ENCODE measurements at places on chromosomes 4 and X. TPM values are rescaled to one million over a fixed set of nuclear protein-coding genes. Genes with fewer than 3 reads are reported as not detected.

- H3K4me3 ChIP-seq, result no peak overlapping the region
- peaks cover 3% of the 10 kb centered on the region for H3K27me3 ChIP-seq
- DNase-seq, result no peak
- no peak overlapping the region for H3K27ac ChIP-seq
Observed at GRCh38 chr4:18568600-18568999, 547.0 kb upstream of the LCORL start.

DNA sequence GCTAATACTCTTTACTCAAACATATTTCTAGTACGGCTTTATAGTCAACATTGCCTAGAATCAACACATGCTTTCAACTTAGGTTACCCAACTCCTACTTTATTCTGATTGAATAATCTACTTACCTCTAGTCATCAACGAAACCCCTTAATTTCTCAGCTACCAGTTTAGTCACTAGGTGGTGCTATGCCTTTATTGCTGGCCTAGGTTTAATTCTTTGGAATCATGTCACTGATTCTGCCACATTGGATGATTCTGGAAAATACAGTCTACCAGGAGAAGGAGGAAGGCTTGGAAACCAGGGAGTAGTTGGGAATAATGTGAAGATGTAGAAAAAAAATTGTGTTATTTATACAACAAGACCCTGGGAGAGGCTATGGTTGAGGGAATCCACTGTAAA is 167.7 kb downstream of the DCAF12L2 start:
- no peak for DNase-seq
- no peak overlapping the region for H3K4me3 ChIP-seq
- H3K4me1 ChIP-seq, result no peaks in the 10 kb centered on the region
- H3K36me3 ChIP-seq, result no peaks in the 10 kb centered on the region
- H3K27me3 ChIP-seq, result no peaks in the 10 kb centered on the region

DNA sequence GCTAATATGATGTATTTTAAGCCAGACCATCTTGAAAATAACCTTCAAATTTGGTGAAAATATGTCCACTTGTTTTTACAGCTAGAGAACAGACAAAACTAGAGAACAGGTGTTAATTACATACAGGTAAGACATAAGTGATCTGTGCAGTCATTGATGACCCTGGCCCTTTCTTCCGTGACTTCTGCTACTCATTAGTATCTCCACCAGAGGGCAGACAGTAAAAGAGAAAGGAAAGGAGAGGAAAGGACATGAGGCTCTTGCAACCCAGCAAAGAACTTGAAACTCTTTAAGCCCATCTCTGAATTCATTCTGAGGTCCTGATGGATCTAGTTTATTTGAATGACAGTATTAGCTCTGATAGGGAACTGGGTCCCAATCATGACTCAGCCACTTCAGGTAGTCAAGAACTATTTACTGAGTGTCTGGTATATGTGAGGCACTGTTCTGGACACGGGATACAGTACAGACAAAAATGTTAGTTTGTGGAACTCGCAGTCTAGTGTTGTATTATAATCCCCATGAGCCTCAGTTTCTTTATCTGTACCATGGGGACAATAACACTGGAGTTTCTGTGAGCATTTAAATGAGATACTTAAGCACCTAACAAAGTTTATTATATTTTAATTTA is 121.0 kb upstream of the TEX13D start:
- no peak overlapping the region for H3K27ac ChIP-seq
- H3K36me3 ChIP-seq, result no peaks in the 10 kb centered on the region
- no peaks in the 10 kb centered on the region for H3K4me1 ChIP-seq
- peaks cover 3% of the 10 kb centered on the region for H3K27me3 ChIP-seq
- H3K4me3 ChIP-seq, result no peak overlapping the region

GRCh38 chrX:3807906-3808305 is 94.5 kb upstream of the PRKX start:
- H3K27me3 ChIP-seq, result peaks cover 9% of the 10 kb centered on the region
- H3K36me3 ChIP-seq, result no peaks in the 10 kb centered on the region
- 0 out of 2 replicates have a peak, but pooled peaks cover 9% of the 10 kb centered on the region for H3K4me1 ChIP-seq
- no peak for DNase-seq

GRCh38 chrX:22193851-22194659 is 78.7 kb upstream of the CBLL2 start:
- no peak for DNase-seq
- no peak overlapping the region for H3K27ac ChIP-seq
- no peaks in the 10 kb centered on the region for H3K36me3 ChIP-seq
- H3K4me1 ChIP-seq, result peaks cover 15% of the 10 kb centered on the region
- H3K27me3 ChIP-seq, result no peaks in the 10 kb centered on the region
- no peak overlapping the region for H3K4me3 ChIP-seq

DNA sequence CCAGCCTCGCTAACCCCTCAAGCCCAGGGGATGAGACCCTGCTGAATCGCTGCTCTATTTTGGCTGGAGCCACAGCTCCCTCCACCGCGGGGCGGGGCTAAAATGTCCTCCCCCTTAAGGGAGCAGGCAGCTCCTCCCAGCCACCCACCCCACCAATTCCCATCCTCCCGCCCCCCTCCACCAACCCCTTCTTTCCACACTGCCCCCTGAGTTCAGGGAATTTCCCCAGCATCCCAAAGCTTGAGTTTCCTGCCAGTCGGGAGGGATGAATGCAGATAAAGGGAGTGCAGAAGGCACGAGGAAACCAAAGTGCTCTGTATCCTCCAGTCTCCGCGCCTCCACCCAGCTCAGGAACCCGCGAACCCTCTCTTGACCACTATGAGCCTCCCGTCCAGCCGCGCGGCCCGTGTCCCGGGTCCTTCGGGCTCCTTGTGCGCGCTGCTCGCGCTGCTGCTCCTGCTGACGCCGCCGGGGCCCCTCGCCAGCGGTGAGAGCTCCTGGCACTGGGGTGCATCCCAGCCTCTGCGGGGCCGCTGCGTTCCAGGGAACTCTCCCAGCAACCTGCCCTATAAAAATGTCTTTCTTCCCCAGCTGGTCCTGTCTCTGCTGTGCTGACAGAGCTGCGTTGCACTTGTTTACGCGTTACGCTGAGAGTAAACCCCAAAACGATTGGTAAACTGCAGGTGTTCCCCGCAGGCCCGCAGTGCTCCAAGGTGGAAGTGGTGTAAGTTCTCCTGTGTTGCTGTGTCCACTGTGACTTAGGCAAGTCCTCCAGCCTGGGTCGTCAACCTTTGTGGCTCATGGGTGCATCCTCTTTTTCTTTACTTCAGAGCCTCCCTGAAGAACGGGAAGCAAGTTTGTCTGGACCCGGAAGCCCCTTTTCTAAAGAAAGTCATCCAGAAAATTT is at the start of gene CXCL6:
Gene CXCL6 (plus strand): TSS at position 306 of the 907 bp plus-strand sequence. CDS start 73 bp downstream, at position 379.
- H3K4me1 ChIP-seq, result peaks cover 35% of the 10 kb centered on the region
- no peaks in the 10 kb centered on the region for H3K27me3 ChIP-seq
- no peak within 1 kb of the TSS for H3K27ac ChIP-seq
- no peak for DNase-seq
- H3K4me3 ChIP-seq, result peak within 1 kb of the TSS; percentile 77
- H3K36me3 ChIP-seq, result no peaks in the 10 kb centered on the region

Gene RADX
- 0.15 TPM for total RNA-seq

DNA sequence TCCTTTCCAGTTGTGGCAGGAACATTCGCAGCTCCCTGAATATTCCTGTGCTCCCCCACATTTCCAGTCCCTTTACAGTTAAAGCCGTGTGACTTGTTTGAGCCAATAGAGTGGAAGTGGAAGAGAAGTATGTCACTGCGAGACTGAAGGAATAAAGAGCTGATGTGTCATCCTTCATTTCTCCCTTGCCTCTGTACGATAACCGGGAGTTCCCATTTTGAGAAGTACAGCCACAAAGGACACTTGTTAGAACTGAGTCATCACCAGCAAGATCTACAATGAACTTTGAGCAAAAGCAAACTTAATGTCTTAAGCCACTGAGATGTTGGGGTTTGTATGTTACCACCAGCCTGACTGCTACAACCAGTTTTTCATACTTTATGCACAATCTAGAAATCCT is 92.3 kb downstream of the SPRY1 start:
- peak; percentile 37 for DNase-seq
- peaks cover 13% of the 10 kb centered on the region for H3K27me3 ChIP-seq
- H3K27ac ChIP-seq, result no peak overlapping the region
- H3K4me3 ChIP-seq, result no peak overlapping the region

DNA sequence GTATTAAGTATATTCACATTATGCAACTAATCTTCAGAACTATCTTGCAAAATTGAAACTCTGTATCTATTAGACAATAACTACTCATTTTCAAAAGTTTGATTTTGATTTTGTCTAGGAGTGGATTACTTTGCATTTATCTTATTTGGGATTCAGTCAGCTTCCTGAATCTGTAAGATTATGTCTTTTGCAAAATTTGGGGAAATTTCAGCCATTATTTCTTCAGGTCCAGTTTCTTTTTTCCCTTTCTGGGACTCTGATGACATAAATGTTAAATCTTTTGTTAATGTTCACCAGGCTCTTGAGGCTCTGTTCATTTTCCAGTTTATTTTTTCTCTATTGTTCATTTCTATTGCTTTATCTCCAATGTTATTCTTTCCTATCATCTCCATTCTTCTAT is 15.0 kb downstream of the RPS6KA3 start:
- no peaks in the 10 kb centered on the region for H3K27me3 ChIP-seq
- peaks cover 27% of the 10 kb centered on the region for H3K4me1 ChIP-seq
- H3K27ac ChIP-seq, result no peak overlapping the region
- H3K4me3 ChIP-seq, result no peak overlapping the region
- no peaks in the 10 kb centered on the region for H3K36me3 ChIP-seq

DNA sequence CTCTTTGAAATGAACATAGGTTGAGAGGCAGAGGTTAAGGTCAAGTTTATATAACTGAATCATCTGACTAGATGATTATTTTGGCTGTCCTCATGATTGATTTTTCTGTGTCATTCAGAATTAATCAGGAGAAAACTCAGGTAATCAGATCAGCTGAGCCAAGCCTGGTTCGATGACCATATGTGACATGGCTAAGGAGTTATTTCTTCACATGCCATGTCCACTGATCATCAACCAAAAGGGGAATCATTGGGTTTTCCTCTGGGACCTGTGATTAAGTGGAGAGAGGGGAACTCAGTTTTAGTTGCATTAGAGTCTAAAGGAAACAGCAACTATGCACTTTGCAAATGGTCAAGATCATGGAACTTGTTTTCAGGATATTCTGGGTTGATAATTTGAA is 20.3 kb upstream of the PACRGL start:
- H3K4me1 ChIP-seq, result no peaks in the 10 kb centered on the region
- no peak overlapping the region for H3K4me3 ChIP-seq
- no peaks in the 10 kb centered on the region for H3K36me3 ChIP-seq
- no peak overlapping the region for H3K27ac ChIP-seq
- peaks cover 24% of the 10 kb centered on the region for H3K27me3 ChIP-seq

DNA sequence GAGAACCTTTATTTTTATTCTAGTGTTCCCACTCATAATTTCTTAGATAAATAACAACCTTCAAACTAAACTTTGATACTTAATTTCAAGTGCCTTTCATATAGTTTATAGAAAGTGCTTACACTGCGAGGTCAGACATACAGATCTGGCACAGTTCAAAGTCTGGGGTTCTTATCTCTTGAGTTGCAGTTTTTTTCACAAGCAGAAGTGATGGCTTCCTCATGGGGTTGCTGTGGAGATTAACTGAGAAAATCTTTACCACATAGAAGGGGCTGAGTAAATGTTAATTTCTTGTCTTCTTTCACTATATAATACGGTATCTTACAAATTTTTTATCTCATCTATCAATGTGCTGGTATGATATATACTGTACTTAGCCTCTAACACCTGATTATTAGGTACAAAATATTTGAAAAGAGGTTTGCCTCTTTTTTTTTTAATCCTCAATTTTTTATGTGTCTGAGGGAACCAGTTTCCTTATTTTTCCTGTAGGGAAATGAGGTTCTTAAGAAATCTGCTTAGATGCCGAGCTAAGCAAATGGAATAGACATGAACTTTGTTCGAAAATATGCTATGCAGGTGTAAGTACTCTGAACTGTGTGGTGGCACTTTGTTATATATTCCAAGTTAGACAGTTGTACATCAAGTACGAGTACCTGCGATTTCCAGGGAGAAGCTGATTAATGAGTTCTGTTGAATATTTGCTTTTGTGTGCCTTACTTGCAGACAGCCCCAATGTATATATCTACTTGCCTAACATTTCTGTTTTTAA is 3.3 kb downstream of the ING2 start:
- H3K27me3 ChIP-seq, result no peaks in the 10 kb centered on the region
- H3K36me3 ChIP-seq, result peaks cover 28% of the 10 kb centered on the region
- no peak overlapping the region for H3K27ac ChIP-seq
- DNase-seq, result no peak

DNA sequence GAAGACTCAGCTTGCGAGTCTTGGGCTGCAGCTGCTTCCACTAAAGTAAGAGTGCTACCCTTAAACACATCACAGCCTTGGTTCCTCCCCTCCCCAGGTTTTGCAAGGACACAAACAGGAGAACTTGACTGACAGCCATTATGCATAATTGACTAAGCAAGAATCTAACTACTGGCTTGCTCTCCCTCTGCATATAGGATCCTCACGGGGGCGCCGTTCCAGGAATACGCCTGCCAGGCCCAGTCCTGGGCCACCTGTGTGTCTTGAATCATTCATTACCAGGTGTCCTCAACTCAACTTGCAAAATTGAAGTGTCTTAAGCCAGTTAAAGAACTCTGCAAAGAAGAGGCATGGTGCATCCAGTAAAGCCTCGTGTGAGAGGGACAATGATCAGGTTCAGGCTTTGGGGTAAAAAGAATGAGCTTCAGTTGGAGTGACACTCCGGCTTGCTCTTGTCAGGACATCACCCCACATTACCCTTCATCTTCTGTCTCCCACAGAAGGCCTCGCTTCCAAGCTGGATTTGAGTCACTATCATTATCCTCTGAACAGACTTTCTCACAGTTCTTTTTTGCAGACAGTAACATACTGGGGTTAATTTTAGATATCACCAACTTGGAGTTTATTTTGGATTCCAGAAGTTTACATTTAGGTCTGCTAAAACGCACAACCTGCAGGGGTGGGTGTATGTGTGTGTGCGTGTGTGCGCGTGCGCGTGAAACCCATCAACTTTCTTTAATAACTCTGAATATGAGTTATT is 273.5 kb upstream of the HS3ST1 start:
- no peaks in the 10 kb centered on the region for H3K36me3 ChIP-seq
- no peaks in the 10 kb centered on the region for H3K27me3 ChIP-seq
- no peak for DNase-seq
- no peak overlapping the region for H3K27ac ChIP-seq
- H3K4me1 ChIP-seq, result peaks cover 54% of the 10 kb centered on the region

DNA sequence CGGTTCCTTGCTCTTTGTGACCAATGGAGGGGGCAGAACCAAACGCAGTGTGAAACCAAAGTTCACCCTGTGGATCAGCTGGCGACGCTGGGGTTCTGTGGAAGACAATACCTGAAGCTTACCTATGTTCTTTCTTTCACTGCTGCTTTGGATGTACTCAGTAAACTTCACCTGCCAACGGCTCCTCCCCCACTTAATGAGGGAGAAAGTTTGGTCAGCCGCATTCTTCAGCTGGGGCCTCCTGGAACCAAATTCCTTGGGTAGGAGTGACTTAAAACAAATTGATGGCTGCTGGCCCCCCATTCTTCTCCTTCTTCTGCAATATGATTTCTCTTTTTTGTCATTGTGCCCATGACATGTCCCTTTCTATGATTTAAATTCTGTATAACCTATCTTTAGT is 282.4 kb downstream of the ANK2 start:
- no peak for DNase-seq
- peaks cover 2% of the 10 kb centered on the region for H3K27me3 ChIP-seq
- H3K4me1 ChIP-seq, result peaks cover 5% of the 10 kb centered on the region
- no peak overlapping the region for H3K27ac ChIP-seq
- H3K4me3 ChIP-seq, result no peak overlapping the region
- H3K36me3 ChIP-seq, result no peaks in the 10 kb centered on the region

GRCh38 chr4:148162519-148162918 is 279.7 kb downstream of the NR3C2 start:
- H3K36me3 ChIP-seq, result no peaks in the 10 kb centered on the region
- peaks cover 8% of the 10 kb centered on the region for H3K4me1 ChIP-seq
- no peaks in the 10 kb centered on the region for H3K27me3 ChIP-seq

- no peaks in the 10 kb centered on the region for H3K36me3 ChIP-seq
- peak overlapping the region; percentile 20 for H3K4me3 ChIP-seq
- no peak for DNase-seq
- no peaks in the 10 kb centered on the region for H3K4me1 ChIP-seq
- H3K27me3 ChIP-seq, result peaks cover 39% of the 10 kb centered on the region
Observed at GRCh38 chr4:76028350-76028765, 5.1 kb upstream of the CXCL10 start.

Measured in HFFc6 (cell line).